ENCODE measurements at places on chromosomes 7 and 10.

DNA sequence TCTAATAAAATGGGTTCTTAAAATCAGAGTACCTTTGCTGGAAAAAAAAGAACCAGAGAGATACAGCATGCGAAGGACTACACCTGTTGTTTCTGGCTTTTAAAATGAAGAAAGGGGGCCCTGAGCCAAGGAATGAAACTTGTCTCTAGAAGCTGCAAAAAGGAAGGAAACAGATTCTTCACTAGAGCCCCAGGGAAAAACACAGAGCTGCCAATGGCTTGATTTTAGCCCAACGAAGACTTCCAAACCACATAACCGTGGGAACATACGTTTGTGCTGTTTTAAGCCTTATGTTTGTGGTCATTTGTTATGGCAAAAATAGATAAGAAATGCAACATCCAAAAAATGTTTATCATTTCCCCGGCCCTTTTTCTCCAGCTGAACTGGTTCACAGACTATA is 780.0 kb downstream of the SORCS1 start:
- DNase-seq = no peak

- no peak for DNase-seq
These were observed 40.9 kb downstream of the BMPER start for GRCh38 chr7:33946094-33946699.

DNA sequence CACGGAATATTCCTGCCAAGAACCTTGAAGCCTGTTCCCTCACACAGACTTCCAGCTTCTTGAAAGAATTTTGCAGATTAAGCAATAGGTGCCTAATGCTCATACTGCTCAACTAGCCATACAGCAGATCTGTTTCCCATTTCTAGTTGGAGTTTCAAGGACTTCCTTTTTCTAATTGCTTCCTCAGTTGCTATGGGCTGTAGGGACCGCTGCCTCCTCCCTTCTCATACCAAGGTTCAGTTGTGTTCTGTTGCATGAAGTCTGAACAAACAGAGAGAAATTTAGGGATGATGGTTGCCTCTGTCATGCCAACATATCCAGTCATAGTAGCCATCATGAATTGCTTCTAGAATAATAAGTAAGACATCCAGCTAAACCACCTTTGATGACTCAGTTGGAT is 6.8 kb downstream of the ITGA8 start:
- peak; percentile 25 for DNase-seq

- DNase-seq = no peak
These were observed 4.4 kb upstream of the SLF2 start for GRCh38 chr10:100908378-100908777.

- no peak for DNase-seq
These were observed 1005.8 kb upstream of the C7orf33 start for GRCh38 chr7:147584771-147585193.

DNA sequence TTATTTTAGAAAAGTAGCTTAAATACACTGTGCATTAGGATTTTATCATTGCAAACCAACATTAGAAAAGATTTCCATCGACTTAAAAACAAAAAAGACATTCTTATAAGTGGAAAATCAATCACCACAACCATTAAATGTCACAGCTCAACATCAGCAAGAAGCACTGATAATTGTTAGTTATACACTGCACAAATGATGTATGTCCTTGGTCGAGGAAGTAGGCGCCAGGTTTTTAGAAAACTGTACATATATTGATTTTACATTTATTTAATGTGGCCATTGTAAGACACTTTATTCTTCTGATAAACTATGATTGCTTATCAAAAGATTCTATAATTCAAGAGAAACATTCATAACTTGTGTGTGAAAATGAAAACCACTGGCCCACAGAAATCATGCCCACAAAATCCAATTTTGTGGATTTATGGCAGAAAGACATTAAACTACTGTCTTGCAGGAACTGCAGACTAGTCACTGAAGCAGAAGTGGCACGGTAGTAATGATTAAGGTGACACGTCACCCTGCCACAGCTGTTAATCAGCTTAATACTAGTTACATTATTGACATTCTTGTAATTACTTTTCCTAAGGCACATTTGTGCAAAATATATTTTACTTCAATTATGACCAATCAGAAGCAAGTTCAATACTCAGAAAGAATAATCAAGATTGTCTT is 79.4 kb downstream of the VPS41 start:
- no peak for DNase-seq

DNA sequence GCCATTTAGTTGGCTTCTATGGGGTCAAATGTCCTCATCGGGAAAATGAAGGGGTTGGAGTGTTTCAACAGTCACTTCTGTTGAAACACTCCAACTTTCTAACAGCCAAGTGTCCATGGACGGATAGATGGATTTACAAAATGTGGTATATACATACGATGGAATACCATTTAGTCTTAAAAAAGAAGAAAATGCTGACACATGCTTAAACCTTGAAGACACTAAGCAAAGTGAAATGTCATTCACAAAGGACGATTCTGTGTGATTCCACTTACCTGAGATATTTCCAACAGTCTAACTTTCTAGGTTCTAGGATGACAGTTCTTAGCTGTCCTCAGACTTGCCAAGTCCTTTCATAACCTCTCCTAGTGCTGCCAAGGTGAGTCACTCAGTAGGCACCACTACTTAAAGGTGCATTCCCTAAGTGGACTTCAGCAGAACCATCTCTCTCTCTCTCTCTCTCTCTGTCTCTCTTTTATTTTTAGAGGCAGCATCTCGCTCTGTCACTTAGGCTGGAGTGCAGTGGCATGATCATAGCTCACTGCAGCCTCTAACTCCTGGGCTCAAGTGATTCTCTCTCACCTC is 69.0 kb downstream of the DENND2A start:
- DNase-seq = no peak
